ENCODE measurements at places on chromosomes 7 and 10. TPM values are rescaled to one million over a fixed set of nuclear protein-coding genes. Genes with fewer than 3 reads are reported as not detected.

KLLN gene
- 0.23 TPM for total RNA-seq

LRRN3 gene
- 2.9 TPM for total RNA-seq

SEMA3E gene
- total RNA-seq = under 0.01 TPM

POLR3A gene
- total RNA-seq = 10.0 TPM

NPSR1 gene
- not detected for total RNA-seq

RPEL1 gene
- 0.12 TPM for total RNA-seq

FAM25C gene
- total RNA-seq = not detected

LIPJ gene
- total RNA-seq = not detected

SPDYE1 gene
- not detected for total RNA-seq

ACHE gene
- total RNA-seq = 0.35 TPM

MYH16 gene
- total RNA-seq = not detected

AUTS2 gene
- total RNA-seq = 2.9 TPM

NCF1 gene
- not detected for total RNA-seq

ANKRD2 gene
- total RNA-seq = not detected

GCK gene
- 1.9 TPM for total RNA-seq

HOXA4 gene
- not detected for total RNA-seq
